C1 segment of cervical spinal cord (tissue), 14 donors: ENCODE measurements at places on chromosomes 16 and 17.

DNA sequence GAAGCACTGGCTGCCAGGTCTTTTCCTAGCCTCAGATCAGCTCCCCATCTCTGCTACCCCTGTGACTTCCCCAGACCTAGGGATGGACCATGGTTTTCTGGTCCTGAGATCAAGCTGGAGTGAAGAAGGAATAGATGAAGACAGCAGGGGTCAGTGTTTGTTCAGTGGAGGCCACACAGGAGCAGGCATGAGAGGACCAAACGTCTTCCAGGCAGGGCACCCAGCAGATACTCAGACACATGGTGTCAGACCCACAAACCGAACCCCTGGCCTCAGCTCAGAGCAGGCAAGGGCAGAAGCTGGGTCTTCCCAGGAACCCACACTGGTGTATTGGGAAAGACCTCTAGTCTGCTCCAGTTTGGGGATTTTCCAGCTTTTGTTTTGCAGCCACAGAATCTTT, 189.7 kb downstream of the IRX5 start:
- DNase-seq, result no peak

GRCh38 chr17:3763777-3764170, 37.2 kb downstream of the ITGAE start:
- no peak for DNase-seq

DNA sequence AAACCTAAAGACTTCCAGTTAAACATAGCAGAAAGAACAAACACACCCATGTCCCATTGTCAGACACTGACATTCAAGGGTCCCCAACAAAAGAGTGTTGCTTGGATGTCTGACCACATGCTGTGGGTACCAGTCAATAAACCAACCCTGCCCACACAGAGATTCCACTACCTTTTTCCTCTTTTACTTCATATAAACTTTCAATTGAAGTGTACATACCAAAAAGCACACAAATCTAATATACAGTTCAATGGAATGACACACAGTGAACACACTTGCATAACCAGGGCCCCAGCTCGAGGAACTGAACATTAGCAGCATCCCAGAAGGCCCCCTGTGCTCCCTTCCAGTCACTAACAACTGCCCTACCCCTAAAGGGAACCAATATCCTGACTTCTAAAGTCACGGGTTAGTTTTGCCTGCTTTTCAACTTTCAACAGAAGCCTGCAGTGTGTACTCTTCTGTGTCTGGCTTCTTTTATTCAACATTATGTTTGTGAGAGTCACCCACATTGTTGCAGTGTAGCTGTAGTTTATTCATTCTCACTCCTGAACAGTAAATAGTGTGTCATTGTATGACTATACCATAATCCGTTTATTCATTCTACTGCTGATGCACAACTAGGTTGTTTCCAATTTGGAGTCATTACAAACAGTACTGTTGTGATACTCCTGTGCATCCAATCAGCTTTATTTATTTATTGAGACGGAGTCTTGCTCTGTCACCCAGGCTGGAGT, 18.0 kb downstream of the CFDP1 start:
- DNase-seq, result no peak

- no peak for DNase-seq
These were observed 11.2 kb downstream of the KLHL10 start for GRCh38 chr17:41848788-41849187.

DNA sequence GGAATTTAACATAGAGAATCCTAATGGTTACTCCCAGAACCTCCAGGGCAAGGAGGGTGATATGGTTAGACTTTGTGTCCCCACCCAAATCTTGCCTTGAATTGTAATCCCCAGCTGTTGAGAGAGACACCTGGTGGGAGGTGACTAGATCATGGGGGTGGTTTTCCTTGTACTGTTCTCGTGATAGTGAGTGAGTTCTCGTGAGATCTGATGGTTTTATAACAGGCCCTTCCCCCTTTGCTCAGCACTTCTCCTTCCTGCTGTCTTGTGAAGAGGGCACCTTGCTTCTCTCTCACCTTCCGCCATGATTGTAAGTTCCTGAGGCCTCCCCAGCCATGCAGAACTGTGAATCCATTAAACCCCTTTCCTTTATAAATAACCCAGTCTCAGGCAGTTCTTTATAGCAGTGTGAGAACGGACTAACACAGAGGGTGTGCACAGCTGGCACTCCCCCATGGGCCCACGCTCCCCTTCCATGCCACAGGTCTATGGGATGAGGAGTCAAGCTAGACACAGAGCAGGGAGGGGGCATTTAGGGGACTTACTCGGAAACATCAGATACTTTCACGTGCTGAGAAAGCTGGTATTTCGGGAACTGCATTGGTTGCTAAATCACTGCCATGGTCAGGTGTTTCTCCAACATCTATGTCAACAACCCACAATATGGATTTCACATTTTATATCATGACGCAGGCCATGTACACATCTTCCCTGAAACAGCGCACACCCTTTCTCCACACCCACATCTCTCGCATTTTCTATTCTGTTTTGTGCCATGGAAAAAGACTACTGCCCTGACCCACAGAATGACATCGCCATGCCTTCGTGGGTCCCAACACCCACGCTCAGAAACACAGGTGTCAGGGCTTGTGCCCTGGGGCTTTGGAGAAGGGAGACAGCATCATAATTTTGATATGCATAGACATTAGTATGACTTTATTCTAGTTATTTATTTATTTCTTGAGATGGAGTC, 199.1 kb upstream of the GSE1 start:
- DNase-seq, result no peak

GRCh38 chr17:72840019-72840418, 252.5 kb downstream of the SLC39A11 start:
- no peak for DNase-seq

DNA sequence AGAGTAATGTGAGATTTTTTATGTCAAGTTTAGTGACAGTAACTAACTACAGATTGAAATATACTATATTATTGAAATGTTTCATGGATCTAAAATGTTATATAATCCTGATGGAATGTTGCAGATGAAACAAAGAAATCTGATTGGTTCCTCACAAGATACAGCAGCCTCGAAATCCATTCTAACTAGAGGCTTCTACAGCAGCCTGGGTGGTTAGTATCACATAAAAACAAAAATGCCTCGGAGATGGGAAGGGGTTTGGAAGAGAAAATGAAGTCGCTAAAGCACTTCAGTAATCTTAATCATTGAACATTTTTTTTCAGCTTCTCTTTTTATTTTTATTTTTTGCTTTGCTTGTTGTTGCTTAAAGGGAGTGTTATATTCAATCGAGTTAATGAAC, 75.2 kb downstream of the TANC2 start:
- DNase-seq, result no peak

DNA sequence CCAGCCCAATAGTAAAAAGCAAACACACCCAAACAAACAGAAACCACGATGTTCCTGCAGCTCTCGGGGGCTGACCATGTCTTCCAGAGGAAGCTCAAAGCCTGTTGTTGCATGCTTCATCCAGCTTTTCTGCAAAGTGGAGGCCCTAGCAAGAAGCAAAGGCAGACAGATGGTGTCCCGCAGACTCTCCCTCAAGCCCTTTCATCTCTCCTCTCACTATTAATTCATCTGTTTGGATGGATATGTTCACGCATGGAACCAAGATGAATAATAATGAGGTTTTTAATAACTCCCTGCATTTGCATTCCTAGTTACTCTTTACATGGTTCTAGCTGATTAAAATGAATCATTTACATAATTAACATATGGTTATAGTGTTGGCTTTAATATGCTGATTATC, 36.6 kb downstream of the RBFOX1 start:
- no peak for DNase-seq

DNA sequence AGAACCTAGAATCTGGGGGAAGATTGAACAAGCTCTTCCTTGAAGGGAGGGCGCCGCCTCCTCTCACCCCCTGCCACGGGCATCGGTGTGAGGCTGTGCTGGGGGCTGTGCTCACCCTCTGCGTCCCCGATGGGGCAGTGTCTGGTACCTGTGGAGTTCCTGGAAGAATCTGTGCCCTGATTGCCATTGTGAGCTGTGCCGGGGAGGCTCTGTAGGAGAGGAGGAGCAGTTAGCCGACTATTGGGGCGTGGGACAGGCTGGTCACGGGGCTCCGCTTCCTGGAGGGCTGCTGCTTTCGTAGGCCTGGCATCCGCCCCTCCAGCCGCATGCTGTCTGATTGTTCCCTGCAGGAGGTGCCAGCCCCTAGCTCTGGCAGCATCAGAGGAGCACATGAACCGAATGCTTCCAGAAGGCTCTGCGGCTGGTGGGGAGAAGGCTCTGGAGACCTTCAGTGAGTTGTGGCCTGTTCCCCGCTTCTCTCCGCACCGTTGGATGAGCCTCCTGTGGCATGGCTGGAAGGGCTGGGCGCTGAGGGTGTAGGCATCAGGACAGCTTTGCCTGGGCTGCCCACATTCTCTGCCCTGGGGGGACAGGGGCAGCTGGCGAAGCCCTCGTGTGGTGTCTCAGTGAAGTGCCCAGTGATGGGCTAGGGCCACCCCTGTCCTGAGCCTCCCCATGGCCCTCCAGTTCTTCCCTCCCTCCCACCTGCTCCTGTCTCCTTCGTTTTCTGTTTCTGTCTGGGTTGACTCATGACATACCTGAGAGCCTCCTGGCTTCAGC, 86.9 kb downstream of the SEC14L1 start:
- DNase-seq, result no peak

GRCh38 chr16:8581831-8582580, 8.3 kb downstream of the TMEM114 start:
- peak; percentile 16 for DNase-seq

DNA sequence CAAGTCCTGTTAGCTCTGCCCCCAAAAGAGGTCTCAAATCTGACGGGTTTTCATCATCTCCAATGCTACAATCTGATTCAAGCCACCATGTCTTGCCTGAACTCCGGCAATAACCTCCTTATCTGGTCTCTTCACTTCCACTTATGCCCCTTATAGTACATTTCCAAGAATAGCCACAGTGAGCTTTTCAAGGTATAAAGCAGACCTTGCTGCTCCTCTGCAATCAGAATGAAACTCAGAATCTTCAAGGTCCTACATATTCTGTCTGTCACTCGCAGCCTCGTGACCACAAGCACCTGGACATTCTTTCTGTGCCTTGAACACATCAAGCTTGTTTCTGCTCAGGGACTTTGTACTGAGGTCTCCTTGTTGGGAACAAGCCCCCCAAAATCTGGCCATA, 84.7 kb downstream of the YPEL2 start:
- DNase-seq, result no peak

GRCh38 chr17:31099016-31099415, 4.2 kb downstream of the NF1 start:
- DNase-seq, result no peak

GRCh38 chr17:19296786-19297778, 59.9 kb downstream of the EPN2 start:
- no peak for DNase-seq

DNA sequence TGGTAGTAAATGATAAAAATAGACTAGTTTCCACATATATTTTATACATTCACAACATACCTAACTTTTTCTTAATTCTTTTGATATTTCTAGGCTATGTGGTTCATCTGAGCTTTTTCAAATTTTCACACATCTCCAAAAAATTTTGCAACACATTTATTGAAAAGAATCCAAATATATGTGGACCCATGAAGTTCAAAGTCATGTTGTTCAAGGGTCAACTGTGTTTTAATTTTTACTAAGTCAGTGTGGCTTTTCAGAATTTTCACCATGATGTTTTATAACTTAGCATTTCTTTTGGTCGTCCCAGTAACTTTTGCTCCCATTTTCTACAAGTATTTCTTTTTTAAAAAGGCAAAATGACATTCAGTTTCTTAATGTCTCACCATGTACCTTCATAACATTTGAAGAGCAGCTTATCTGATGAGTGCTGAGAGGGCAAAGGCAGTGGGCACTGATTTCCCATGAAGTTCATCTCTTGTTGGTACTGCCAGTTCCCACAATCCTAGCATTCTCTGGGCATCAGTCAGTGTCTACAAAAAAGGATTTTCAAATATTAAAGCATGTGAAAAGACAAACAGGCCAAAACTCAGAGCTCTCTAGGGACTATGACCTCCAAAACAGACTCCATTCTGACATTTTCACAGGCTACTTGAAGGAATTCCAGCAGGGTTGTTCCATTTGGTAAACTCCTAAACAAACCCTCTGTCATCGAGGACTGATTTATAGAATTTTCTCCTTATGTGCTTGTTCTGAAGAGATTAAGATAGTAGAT, 80.3 kb downstream of the MRTFB start:
- no peak for DNase-seq

DNA sequence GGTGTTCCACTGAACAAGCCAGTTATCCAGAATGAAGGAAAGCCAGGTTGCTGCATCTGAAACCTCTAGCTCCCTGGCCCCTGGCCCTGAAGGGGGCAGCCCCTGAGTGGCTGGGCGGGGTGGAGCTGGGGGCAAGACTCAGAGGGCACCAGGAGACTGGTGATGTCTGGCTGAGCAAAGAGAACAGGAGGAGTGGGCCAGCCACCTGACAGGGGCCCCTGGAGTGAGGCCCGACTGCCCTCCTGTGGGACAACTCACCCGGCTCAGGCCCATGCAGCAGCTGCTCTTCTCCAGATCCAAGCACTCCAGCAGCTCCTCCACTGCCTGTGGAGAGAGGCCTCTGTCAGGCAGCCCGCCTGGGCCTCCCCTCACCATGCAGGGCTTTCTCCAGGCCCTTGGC, 60.4 kb downstream of the PIPOX start:
- no peak for DNase-seq

- no peak for DNase-seq
These were observed 4.0 kb downstream of the SIAH1 start for GRCh38 chr16:48381201-48381600.

DNA sequence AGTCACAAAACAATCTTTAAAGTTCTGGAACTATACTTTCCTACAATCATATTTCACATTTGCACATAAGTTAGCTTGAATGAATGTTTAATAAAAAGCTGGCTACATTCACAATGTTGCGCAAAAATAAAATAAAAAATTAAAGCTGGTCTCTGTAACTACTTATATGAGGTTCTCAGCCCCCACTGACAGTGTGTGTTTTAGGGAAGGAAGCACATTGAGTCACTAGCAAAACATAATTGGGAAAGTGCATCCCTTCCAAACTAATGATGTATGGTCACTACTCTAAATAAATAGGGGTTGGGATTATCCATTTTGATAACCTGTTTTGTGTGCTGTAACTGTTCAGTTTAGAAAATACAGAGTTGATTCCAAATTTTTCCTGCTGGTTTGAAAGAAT, 251.9 kb downstream of the IRX3 start:
- no peak for DNase-seq

- peak; percentile 84 for DNase-seq
These were observed at the start of gene PFN1 for GRCh38 chr17:4948166-4948930. Gene PFN1 (minus strand): TSS chr17:4948530. CDS start chr17:4948394, 136 bp downstream.

- DNase-seq, result no peak
These were observed 25.0 kb downstream of the RMI2 start for GRCh38 chr16:11370084-11370931.

- DNase-seq, result no peak
These were observed 141.2 kb downstream of the CMIP start for GRCh38 chr16:81585785-81586184.
